CD4-positive, alpha-beta memory T cell (primary cell): ENCODE measurements at places on chromosomes 13 and 19. TPM values are rescaled to one million over a fixed set of nuclear protein-coding genes. Genes with fewer than 3 reads are reported as not detected.
A peak's percentile ranks its signal among the peaks of the same experiment; 100 is the strongest.

DNA sequence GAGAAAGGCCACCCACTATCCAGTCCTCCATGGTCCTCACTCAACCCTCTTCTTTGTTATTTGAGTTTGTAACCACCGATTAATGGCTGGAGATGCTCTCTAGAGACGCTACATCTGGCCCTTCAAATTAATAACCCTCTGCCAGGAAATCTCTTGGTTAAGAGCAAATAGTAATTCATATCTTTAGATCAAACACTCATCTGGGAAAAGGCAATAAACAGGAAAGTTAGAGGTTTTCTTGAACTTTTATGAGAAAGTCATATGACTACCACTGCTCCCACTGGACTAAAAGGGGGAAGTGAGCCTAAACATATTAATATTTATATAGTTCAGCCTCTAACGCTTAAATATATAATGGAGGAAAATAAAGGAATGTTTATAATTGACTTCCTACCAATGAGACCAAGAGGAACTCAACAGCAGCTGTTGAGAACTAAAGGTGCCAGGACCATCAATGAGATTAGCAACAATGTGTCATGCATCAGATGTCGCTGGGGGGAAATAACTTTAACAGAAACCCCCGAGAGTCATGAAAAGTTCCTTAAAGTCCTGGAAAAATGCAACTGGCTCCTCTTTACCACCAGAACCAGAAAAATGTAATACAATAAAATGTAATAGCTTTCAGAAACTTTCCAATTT, 2.7 kb downstream of the TBC1D4 start:
- no peaks in the 10 kb centered on the region for H3K36me3 ChIP-seq
- no peak overlapping the region for H3K4me3 ChIP-seq
- no peak for DNase-seq
- H3K27ac ChIP-seq = no peak overlapping the region
- no peaks in the 10 kb centered on the region for H3K27me3 ChIP-seq
- peaks cover 12% of the 10 kb centered on the region for H3K4me1 ChIP-seq

DNA sequence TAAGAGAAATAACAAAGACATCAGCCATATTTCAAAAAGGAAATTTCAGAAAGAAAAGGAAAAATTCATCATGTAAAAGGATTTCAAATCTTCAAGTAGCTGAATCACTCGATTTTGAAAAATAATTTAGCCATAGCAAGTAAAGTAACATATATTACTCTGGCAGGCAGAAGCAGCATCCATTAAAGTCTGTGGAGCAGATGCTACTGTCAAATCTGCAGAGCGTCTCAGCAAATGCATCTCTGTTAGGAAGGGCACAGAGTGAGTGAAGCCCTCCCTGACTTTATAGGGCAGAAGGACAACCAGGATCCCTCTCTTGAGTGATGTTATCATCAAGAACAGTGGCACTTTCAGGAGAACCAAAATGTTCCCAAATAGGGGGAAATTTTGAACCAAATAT, 445.5 kb downstream of the EFNB2 start:
- no peak overlapping the region for H3K27ac ChIP-seq
- no peak overlapping the region for H3K4me3 ChIP-seq
- H3K27me3 ChIP-seq = no peaks in the 10 kb centered on the region
- H3K36me3 ChIP-seq = no peaks in the 10 kb centered on the region

DNA sequence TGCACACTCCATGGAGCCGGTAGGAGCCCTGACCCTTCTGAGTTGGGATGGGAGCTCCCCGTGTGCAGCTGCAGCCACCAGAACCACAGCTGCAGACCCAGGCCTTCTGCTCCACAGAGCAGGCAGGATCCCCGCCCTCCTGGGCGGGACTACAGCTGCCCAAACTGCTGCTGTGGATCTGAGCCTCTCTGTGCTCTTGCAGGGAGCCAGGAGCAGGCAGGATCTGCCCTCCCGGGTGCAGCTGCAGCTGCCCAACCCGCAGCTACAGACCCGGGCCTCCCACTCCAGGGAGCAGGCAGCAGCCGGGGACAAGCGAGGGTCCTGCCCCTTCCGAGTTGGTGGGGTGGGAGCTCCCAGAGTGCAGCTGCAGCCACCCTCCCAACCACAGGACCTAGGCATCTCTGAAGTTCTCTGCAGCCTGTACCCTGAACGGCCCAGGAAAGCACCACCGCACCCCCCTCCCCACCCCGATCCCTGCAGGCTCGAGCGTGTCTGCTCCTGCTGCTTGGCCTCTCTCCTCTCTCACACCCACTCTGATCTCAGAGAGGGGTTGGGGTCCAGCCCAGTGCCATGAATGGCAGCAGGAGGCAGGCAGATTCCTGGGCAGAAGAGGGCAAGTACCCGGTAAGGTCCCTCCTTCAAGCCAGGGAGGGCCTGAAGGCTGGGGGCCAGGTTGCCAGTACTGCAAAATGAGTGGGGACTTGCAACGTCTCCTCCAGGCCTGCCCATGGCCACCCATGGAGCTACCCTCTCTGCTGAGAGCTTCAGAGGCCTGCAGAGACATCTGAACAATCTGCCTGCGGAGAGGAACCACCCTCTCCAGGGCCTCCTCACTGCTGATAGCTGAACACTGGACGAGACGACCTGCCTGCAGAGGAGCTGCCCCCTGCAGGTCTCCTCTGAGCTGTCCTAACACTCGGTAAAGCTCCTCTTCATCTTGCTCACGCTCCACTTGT, 16.4 kb upstream of the EMP3 start:
- H3K27ac ChIP-seq = no peak overlapping the region
- H3K4me1 ChIP-seq = no peaks in the 10 kb centered on the region
- no peak for DNase-seq
- no peak overlapping the region for H3K4me3 ChIP-seq

- no peak overlapping the region for H3K4me3 ChIP-seq
- no peak overlapping the region for H3K27ac ChIP-seq
- H3K27me3 ChIP-seq = no peaks in the 10 kb centered on the region
- H3K36me3 ChIP-seq = peaks cover 3% of the 10 kb centered on the region
These were observed 12.3 kb upstream of the CADM4 start for GRCh38 chr19:43651758-43652545.

- DNase-seq = no peak
- no peaks in the 10 kb centered on the region for H3K27me3 ChIP-seq
- no peaks in the 10 kb centered on the region for H3K4me1 ChIP-seq
- H3K4me3 ChIP-seq = no peak overlapping the region
These were observed 543.6 kb downstream of the RFC3 start for GRCh38 chr13:34361560-34361959.

DNA sequence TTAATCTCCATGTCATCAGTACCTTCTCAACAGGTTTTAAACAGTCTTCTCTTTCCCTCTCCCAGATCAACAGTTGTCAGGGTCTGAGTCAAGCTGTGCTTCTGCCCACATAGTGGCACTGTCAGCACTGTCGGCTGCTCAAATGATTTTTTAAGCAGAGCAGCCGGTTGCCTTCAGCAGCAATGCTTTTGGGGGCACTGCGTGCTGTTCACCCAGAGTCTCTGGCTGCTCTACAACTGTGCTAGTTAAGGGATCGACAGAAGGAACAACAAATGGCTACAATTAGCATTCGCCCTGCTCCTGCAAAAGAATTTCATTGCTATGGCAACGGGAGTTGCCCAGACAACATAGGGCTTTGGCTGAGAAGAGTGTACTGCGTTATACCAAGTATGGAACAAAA, 412.9 kb downstream of the DIAPH3 start:
- no peaks in the 10 kb centered on the region for H3K27me3 ChIP-seq
- no peaks in the 10 kb centered on the region for H3K4me1 ChIP-seq
- H3K36me3 ChIP-seq = no peaks in the 10 kb centered on the region
- H3K27ac ChIP-seq = no peak overlapping the region

DNA sequence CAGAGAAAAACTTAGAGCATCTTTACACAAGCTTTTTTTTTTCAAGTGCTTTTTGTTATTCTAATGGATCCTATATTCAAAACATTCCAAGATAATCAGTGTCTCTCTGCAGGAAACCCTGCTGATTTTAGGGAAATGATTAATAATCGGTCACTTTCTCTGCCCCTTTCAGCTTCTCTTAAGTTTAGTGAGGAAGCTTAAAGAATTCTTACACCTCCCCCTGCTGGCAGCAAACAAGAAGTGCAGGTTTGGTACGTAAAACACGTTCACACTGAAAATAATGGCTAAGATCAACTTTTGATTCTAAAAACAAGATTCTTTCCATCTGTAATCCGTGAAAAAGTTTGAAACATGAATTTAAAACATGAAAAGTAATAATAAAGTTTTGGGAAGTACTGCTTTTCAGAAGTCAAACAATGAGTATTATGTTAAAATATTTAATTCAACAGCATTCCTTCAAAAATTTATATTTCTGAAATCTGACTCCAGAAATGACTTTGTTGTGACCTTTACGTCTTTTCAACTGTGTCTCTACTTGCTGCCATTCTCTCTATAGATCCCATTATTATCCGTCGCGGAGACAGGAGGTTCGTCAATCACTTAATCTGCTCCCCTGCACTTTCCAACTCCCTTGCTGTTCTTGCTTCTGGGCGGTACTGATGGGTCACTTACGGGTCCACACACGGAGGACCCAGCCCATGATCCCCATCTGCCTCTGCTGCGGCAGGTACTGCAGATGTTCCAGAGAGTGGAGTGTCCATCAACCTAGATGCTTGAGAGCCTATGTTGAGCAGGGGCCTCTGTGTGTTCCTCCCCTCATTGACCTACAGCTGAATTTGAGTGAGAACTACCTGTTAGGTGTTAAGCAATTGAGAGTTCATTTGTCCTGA, 203.1 kb upstream of the EDNRB start:
- no peaks in the 10 kb centered on the region for H3K4me1 ChIP-seq
- no peaks in the 10 kb centered on the region for H3K36me3 ChIP-seq
- peak; percentile 40 for DNase-seq
- no peak overlapping the region for H3K27ac ChIP-seq

DNA sequence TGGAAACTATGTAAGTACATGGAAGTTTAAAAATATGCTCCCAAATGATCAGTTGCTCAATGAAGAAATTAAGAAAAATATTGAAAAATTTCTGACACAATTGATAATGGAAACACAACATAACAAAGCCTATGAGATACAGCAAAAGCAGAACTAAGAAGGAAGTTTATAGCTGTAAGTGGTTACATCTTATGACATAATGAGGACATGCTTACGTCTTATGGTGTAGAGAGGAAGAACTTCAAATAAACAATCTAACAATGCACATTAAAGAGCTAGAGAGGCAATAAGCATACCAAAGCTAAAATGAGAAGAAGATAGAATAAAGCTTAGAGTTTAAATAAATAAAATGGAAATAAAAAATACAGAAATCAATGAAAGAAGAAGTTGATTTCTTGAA, 50.0 kb upstream of the CEACAM21 start:
- H3K36me3 ChIP-seq = no peaks in the 10 kb centered on the region
- H3K4me3 ChIP-seq = no peak overlapping the region
- no peak overlapping the region for H3K27ac ChIP-seq
- H3K4me1 ChIP-seq = peaks cover 18% of the 10 kb centered on the region

The TMEM86B gene
- 22.1 TPM for total RNA-seq

The DENND1C gene
- 105 TPM for total RNA-seq

DNA sequence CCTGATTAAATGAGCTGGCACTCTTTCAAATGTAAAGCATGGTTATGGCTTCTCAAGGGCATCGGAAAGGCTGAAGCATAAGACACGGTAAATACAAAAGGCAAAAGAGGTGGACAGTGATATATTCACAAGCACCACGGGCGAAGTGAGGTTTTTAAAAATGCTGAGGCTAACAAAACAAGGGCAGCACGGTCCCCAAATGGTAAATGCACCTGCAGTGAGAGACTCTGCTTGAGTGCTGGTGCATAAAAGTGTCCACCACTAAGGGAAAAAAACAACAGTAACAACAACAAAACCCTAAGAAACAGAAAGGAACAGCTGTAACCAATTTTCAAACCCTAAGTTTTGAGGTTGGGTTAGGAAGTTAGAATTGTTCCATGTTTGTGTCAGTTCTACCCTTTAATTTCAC, 234.9 kb downstream of the PCDH9 start:
- H3K4me1 ChIP-seq = no peaks in the 10 kb centered on the region
- H3K4me3 ChIP-seq = no peak overlapping the region
- H3K36me3 ChIP-seq = no peaks in the 10 kb centered on the region
- H3K27me3 ChIP-seq = no peaks in the 10 kb centered on the region

- H3K4me3 ChIP-seq = no peak overlapping the region
- H3K27ac ChIP-seq = no peak overlapping the region
- no peaks in the 10 kb centered on the region for H3K36me3 ChIP-seq
- H3K27me3 ChIP-seq = no peaks in the 10 kb centered on the region
- no peaks in the 10 kb centered on the region for H3K4me1 ChIP-seq
These were observed 268.1 kb downstream of the DNAJC15 start for GRCh38 chr13:43291287-43292060.

DNA sequence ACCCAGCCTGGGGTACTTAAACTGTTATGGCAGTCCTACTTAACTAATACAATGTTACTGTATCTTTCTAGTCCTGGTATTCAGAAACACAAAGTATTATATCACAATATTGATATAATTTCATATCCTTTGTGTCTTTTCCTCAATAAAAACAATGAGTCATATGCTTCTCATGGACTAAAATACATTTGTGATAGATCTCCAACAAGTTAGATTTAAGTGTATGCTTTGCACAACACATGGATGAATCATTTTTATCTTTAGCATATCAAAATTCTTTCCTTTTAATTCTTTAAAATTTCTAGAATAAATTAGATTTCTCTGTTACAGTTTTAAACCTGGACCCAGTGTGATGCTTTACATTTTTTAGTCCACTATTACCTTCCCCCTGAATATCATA, 1357.8 kb upstream of the ATXN8OS start:
- no peak overlapping the region for H3K4me3 ChIP-seq
- H3K27ac ChIP-seq = no peak overlapping the region
- DNase-seq = no peak

DNA sequence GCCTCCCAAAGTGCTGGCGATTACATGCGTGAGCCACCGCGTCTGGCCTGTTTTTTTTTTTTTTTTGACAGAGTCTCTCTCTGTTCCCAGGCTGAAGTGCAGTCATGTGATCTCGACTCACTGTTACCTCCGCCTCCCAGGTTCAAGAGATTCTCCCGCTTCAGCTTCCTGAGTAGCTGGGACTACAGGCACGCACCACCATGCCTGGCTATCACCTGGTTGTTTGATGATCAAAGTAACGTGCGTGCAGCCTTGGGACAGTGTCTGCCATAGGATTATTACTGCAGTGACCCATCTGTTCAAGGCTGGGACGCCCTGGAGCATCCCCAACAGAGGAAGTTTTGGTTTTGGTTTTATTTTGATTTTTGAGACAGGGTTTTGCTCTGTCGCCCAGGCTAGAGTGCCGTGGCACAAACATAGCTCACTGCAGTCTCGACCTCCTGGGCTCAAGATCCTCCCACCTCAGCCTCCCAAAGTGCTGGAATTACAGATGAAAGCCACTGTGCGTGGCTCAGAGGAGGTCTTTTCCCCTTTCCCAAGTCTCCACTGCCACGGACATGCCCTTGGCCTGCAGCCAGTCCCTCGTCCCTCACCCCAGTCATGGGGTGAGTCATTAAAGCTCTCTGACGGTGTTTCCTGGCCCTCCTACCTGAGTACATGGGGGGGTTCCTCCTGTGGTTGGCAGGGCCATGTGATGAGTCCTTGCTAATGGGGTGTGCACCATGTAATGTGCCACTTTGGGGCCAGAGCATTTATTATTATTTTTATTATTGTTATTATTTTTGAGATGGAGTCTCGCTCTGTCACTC, 65.6 kb downstream of the IER2 start:
- H3K27me3 ChIP-seq = no peaks in the 10 kb centered on the region
- H3K4me1 ChIP-seq = peaks cover 14% of the 10 kb centered on the region
- DNase-seq = peak; percentile 39
- H3K4me3 ChIP-seq = peak overlapping the region; percentile 39
- H3K36me3 ChIP-seq = no peaks in the 10 kb centered on the region
- H3K27ac ChIP-seq = peak overlapping the region; percentile 59

The COX6B2 gene
- not detected for total RNA-seq

The EMC10 gene
- 92.6 TPM for total RNA-seq

The TDRD3 gene
- 34.9 TPM for total RNA-seq

GRCh38 chr19:9668544-9668943, 6.4 kb downstream of the ZNF562 start:
- peaks cover 4% of the 10 kb centered on the region for H3K4me1 ChIP-seq
- H3K27me3 ChIP-seq = no peaks in the 10 kb centered on the region
- no peaks in the 10 kb centered on the region for H3K36me3 ChIP-seq
- H3K27ac ChIP-seq = no peak overlapping the region
- DNase-seq = no peak
